WERI-Rb-1 (cell line): ENCODE measurements at places on chromosomes 12 and 14.

DNA sequence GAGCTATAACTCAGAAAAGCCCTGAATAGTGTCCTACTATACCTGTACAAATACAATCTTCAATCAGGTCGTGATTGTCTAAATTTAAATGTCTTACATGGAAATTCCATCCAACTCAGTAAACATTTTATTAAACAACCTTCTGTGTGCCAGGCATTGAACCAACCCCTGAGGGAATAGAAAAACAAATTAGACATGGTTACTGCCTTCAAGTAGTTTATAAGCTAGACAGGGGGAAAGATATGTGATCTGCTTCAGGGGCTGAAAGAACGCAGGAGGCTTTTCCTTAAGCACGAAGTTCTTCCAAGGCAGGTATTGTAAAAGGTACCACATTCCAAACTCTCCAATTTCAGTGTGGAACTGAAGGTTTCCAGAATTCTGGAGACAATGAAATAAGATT lies 39.7 kb upstream of the STAB2 start:
- DNase-seq: no peak

GRCh38 chr14:99473458-99473857 lies 7.2 kb downstream of the SETD3 start:
- no peak for DNase-seq

DNA sequence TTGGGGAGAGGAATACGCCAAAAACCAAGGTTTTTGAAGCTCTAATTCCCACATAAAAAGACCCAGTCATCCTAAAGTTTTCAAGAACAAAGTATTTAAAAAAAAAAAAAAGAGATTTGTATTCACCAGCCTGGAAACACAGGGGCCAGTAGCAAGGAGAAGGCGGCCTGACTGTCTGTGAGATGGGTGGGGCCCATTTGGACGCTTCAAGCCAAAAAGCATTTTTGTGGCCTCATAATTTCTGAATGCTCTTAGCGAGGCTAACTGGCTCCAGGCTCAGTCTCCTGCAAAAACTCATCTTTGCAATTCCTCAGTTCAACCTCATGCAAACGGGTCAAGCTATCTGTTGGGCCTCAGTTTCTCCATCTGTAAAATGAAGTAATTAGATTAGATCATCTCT lies 514.1 kb downstream of the MED13L start:
- no peak for DNase-seq

- DNase-seq: no peak
Measured at GRCh38 chr12:116520801-116521471, 38.2 kb upstream of the MAP1LC3B2 start.

DNA sequence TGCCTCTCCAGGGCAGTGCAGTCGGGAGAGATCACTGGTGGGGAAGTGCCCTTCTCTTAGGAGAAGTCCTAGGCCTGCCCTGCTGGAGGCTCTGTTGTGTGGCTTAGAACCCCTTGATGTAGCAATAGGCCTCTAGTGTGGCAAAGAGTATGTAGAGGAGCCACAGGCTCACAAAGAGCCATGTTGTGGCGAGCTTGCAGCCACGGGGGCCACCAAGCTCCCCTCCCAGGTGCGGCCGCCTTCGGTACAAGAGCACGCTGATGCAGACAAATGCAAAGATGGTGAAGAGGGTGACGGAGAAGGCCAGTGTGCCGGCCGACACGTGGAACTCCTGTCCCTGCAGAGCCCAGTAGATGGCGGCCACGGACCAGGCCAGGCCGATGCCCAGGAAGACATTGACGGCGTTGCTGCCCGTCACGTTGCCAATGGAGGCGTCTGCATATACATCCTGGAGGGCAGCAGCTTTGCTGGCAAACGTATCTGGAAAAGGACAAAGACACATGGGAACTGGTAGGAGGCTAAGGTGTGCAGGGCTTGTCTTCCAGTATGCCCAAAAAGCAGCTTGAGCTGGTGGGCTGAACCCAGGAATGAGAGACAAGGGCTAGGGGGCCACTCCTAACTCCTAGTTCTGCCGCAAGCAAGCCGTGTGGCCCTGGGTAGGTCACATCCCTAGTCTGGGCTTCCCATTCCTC lies 142.8 kb downstream of the SLC8A3 start:
- DNase-seq: peak; percentile 82

DNA sequence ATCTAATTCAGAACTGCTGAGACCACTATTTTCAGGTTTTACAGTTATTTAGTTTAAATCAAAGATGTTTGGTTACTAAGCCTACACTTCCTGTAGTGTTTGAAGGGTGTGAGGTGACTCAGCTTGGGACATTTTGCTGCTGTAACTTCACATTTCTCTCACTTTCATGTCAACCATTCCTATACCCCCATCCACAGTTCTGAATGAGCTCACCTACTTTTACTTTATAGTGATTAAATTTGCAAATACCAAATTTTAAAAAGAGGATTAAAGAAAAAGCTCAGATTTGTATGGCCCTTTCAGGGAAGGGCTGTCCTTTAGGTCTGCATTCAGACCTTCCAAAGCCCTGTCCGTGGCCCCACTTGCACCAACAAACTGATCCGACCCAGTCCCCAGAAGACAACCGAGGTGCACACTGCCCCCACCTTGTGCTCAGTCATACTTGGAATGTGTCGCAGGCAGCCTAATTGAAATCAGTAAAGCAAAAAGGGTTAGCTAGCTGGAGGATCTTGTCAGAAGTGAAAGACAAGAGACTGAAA lies 174.4 kb downstream of the MON2 start:
- DNase-seq: no peak

- DNase-seq: peak; percentile 11
Measured at GRCh38 chr12:133129368-133130037, 571 bp downstream of the ZNF891 start.

DNA sequence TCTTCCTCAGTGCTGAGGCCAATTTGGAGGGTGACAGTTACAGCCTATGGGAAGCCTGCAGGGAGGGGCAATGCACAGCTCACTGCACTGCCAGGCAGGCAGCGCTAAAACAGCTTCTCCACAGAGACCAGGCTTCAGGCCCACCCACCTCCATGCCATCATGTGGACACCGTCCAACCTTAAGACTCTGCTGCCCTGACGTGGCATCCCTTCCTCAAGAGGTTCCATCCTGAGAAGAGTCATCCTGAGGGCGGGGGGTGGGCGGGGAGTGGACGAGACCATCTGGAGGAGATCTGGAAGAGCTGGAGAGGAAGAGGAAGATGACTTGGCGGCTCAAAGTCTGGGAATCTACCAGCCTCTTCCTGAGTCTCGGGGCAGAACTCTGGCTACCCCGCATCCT lies 8.4 kb upstream of the ACVRL1 start:
- DNase-seq: no peak

GRCh38 chr14:99159341-99160340 lies 112.4 kb downstream of the BCL11B start:
- no peak for DNase-seq
